ENCODE measurements at places on chromosomes 1 and 21. TPM values are rescaled to one million over a fixed set of nuclear protein-coding genes. Genes with fewer than 3 reads are reported as not detected.

DNA sequence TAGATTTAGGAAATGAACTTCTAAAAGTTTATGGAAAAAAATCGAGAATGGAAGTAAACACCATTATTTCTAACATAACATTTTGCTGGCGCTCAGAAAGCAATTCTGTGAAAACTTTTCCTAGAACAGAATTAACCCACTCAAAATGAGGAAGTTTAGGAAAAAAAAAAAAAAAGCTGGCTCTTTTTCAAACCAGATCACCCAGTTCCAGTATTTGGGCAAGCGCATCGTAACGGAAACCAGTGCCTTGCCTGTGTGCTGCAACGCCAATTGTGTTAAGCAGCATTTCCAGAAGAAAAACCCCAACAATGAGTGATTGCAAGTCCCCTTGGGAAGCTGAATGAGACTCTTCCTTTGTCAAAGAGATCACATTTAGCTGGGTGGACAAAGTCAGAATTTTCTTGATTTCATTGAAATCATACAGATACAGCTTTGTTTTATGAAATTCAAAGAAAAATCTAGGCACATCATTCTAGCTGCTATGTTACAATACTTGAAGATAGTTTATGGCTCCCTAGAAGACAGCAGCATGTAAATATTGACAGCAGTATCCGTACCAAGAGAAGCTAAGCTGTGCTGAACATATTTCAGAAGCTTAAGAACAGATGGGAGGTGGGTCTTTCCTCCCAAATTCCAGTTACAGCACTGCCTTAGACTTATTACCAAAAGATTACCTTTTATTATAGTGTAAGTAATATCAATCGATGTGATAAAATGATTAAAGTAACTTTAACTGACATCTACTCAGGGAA, 113.4 kb downstream of the ERG start:
- no peak for DNase-seq

TSTD1 gene
- 93.9 TPM for polyA plus RNA-seq

DNA sequence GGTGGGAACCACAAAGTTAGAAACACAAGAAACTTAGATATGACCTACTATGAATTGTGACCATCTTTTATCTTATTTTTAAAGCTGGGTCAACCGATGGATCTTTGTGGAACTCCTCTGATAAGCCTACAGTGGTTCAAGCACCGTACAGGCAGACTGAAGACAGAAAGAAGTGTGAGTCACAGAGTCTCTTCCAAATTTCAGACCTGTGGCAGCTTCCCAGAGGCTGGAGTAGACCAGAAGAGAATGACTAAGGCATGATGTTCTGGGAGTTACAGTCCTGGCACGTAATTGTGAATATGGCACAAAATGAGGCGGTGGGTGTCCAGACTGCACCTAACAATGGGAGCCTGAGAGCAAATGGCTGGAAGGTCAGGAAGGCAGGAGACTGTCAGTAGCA, 70.0 kb downstream of the LMO4 start:
- no peak for DNase-seq

DNA sequence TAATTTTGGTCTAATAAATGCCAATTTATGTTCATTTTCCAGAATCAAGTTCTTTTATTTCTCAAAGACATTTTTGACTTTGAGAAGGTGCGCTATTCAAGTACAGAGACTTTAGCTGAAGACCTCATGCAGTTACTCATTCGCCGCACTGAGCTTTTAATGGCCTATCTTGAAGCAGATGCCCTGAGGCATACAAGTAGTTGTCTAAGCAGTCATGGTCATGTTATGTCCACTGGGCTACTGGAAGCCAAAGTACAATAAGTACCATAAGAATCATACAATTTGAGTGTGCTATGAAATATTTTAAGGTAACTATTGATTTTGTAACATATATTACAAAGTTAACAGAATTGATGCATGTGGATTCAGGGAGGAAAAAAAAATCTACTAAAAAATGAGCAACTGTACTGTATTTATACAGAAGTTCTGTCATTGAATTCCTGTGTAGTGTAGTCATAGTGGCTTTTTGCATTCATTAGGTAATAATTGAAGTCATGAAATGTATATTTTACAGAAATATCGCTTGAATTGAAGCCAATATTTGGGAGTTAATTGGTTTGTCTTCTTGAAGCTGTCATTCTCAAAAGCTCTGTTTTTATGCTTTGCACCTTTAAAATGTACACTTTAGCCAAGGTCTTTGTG, 13.5 kb upstream of the NEXN start:
- no peak for DNase-seq

FAM72B gene
- 6.0 TPM for polyA plus RNA-seq

GRCh38 chr1:9613625-9614299, 25.1 kb downstream of the TMEM201 start:
- no peak for DNase-seq

DNA sequence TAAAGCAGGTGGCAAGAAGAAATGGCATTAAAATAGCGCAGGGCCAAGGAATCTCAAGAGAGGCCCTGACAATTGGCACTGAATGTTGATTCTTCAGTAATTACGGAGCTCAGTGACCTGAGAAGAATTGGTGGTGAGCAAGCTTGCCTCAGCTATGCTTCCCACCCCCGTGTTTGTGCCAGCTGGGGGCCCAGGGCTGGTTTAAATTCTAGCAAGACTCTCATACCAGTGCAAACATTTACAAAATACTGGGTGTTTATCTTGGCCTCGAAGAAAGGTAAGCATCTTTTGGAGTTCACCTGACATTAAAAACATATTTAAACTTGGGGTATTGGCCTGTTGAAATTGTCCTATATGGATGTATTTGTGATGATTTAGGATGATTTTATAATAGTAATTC, 296.7 kb upstream of the USP25 start:
- no peak for DNase-seq
